ENCODE measurements at places on chromosomes 7 and 10.

DNA sequence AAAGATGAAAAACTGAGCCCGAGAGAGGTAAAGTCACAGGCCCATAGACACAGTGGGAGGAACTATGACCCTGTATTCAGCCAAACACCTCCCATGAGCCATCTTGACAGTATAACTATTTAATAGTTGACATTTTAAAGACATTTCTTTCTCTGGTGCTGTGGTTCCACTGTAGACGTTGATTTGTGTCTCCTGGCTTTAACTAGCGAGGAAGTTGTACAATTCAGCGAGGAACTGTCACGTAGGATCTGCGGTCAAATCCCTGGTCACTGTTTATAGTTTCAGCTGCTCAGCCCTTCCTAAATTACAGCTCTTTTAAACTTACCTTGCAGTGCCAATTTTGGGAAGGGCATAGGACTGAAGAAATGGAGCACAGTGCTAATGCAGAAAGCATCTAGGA, 7.1 kb upstream of the CELF2 start:
- DNase-seq: no peak

GRCh38 chr10:78764436-78764835, 304.3 kb upstream of the ZMIZ1 start:
- peak; percentile 54 for DNase-seq

- DNase-seq: no peak
Measured at GRCh38 chr7:85851571-85852193, 664.8 kb upstream of the SEMA3D start.

DNA sequence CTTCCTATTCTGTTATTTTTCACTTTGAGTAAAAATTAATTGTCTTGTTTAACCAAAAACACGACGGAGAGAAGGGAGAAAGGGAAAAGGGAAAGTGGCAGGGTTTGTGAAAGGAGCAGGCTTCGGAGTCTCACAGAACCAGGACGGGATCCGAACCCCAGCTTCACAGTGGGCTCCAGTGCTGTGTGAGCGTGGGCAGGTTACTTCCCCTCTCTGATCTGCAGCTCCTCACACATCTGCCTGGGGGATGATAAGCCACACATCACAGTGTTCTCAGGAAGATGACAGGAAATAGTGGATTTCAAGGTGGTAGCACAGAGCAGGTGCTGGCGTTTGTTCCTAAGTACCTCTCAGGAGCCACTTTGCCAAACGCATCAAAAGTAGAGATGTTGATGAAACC, 94.2 kb upstream of the GPR26 start:
- no peak for DNase-seq

DNA sequence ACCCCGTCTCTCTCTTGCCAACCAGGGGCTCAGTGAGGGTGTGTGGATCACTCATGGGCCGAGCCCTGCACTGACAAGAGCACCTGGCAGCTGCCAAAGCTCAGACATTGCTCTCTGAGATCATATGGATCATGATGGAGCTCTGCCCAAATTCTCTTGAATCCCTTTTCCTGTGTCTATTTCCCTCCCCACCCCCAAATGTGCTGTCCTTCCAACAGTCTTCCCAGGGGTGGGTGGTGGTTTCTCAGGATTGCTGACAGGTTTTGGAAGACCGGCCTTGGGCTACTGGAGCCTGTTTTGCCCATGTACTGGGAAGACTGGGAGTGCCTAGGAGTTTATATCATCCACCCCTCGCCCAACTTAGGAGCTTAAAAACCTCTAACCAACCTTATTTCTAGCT, 10.5 kb downstream of the ARHGAP22 start:
- DNase-seq: no peak

DNA sequence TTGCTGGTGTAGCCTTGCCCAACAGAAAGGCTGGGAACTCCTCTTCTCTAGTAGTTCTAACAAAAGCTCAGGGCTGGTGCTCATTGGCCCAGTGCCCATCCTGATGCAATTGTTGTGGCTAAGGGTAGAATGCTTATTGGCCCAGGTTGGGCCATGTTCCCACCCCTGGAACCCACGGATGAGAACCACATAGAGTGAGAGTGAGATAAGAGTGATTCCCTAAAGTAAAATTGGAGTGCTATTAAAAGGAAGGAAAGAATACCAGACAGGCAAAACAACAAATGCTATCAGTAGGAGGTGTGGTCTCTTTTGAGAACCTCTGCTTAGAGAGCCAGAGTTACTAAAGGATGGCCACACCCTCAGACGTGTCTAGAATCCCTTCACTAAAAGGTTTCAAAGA, 49.2 kb downstream of the LGI1 start:
- DNase-seq: no peak

GRCh38 chr7:112267944-112268691, 61.6 kb downstream of the ZNF277 start:
- DNase-seq: no peak

- DNase-seq: no peak
Measured at GRCh38 chr10:126880926-126881325, 24.3 kb upstream of the DOCK1 start.

GRCh38 chr7:100826514-100827329, 601 bp downstream of the EPHB4 start:
- DNase-seq: no peak

DNA sequence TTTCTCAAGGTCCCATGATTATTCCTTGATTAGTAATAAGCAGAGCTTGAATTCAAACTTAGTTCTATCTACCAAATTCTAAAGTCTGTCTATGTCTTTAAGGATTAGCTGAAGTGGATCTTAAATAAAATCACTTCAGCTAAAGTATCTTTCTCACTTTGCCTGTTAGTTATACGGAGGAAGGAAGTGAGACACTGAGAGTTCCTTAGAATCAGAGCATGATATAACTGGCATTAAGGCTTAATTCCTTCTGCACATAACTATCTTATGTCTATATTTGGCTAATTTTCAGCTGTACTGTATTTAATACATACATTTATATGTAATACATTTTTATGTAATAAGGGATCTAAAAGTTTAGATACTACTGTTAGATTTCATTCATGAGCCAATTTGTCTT, 491.1 kb upstream of the GHITM start:
- DNase-seq: no peak

DNA sequence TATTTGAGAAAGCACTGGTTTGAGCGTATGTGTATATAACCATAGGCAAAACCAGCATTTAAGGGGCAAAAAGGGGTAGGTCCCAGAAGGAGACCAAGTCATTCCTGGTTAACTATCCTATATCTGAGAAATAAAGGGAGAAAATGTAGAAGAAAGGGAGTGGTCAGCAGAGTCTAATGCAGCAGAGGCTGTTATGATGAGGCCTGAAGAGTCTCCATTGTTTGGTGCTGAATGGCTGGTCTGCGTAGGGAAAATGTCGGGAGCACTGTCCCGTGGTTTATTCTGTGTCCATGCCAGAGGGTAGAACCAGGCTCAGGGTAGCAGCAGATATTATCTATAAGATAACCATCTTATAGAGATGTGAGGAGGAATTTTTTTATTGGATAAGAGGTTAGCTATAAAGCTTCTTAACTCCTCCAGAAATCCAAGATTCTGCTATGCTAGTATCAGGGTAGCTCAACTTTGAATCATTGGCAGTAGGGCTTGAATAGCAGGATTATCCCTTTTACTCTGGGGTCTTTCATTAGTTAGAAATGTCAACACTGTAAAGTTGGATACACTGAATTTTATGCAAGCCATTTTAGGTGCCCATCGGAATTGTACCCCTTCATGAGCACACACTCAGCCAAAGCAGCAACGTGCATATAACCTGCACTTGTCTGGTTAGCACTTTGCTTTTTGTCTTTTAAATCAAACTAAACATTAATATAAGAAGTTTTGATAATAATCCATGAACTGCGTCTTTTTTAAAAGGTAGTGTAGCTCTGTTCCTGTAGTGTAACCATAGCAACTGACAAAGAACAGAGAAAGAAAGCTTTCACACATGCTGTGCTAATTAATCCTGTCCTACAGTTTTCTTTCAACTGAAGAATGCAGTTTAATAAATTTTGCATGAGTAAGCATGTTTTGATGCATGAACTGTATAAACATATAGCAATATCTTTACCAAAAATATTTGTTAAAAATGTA, 312.0 kb upstream of the FZD1 start:
- no peak for DNase-seq

DNA sequence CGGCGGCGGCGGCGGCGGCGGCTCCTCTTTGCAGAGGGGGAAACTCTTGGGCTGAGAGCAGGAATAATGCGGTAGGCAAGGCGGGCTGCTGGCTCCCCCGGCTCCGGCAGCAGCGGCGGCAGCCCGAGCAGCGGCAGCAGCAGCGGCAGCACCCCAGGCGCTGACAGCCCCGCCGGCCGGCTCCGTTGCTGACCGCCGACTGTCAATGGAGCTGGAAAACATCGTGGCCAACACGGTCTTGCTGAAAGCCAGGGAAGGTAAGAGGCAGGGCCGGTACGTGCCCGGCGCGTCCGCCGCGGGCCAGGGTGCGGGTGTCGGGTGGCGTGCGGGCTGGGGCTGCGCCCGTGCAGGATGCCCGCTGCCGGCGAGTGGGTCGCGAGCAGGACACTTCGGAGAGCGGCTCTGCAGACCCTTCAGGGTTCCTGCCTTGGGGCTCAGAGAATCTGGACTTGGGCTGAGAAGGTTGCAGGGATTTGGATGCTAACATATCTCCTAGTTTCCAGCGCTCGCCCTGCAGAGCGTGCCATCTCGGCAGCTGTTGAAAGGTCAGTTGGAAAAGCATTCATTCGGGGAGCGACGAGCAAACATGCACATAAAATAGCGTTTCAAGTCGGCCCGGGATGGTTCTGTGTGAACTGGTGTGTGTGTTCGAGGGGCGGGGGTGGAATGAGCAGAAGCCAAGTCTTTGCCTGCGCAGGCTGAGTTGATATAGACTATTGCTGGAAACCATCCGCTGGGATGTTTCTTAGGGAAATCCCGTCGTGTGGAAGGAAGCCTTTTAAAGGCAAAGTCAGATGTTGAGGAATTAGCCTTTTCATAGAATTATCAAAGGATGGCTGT, 562 bp downstream of the GRK5 start:
- DNase-seq: peak; percentile 16

GRCh38 chr7:16267953-16268820, 153.2 kb downstream of the CRPPA start:
- no peak for DNase-seq

- DNase-seq: peak; percentile 38
Measured at GRCh38 chr7:94266238-94266644, 128.5 kb upstream of the COL1A2 start.

DNA sequence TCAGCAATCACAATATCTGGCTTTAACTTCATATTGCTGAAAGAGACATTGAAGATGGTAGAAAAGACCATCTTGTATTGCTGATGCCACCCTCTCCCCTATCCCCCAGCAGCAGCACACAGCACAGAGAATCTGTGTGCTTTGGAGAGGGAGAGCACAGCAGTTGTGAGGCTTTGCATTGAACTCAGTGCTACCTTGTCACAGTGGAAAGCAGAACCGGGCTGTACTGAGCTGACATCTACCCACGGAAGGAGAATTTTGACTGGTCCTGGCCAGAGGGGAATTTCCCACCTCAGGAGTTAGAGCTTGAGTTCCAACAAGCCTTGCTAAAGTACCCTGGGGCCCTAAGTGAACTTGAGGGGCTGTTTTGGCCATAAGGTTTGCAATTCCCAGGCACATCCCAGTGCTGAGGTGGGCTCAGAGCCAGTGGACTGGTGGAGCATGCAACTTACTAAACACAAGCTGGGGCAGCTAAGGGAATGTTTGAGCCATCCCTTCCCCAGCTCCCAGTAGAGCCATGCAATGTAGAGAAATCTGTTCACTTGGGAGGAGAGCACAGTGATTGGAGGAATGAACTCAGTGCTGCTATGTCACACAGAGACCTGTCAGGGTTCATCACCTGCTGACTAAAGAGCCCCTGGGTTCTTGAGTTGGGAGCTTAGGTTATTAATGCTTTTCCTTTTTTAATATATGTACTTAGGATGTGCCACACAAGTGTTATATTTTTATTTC, 62.1 kb downstream of the OR13A1 start:
- DNase-seq: peak; percentile 72

DNA sequence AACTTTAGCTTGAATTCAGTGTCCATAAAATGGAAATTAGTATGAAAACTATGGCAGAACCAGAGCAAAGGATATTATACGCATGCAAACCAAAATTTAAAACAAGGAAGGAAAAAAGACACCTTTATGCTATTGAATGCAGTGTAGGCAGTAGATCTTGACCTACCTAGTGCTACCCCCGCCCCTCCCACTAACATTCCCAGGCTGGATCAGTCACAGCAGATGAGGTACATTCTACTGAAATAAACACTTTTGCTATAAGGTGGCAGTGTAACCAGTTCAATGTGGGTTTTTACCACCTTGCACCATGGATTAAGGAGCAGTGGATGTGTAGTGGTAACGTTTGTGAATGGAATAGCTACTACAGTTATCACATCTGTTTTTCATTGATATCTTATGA, 27.9 kb downstream of the SRI start:
- DNase-seq: no peak

- DNase-seq: no peak
Measured at GRCh38 chr10:19499291-19499770, 316.9 kb upstream of the PLXDC2 start.

DNA sequence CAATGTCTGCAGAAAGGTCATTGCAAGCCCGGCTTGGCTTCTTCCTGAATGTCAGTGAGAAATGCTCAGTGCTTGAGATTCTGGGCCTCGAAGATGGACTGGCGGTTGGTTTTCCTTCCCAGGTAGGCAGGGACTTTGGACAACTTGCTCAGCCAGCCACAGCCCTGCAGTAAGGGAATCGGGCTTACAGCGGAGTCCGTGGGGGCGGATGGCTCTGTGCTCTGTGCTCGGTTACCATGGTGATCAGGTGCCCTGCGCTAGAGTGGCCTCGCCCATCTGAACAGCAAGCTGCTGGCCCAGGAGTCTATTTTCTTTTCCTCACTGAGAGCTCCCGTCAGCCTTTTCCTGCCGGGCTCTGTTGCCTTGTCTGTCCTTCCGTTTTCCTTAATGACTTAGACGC, 77.8 kb upstream of the SH2B2 start:
- DNase-seq: no peak

DNA sequence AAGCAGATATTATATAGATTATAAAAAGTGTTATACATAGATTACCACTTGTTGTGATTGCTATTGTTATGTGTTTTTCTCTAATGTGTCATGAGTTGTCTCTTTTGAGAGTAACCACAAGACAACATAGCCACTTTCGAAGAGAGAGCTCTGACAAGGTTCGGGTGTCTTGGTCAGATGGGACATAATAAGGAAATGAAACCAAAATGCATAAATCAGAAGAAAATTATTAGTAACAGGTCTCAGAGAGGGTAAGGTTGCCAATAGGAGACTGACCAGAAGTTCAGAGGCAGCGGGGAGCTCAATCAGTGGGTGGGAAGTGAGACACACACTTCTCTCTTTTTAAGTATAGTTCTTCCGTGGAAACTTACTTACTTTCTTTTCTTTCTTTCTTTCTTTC, 639.2 kb upstream of the POT1 start:
- DNase-seq: peak; percentile 20

DNA sequence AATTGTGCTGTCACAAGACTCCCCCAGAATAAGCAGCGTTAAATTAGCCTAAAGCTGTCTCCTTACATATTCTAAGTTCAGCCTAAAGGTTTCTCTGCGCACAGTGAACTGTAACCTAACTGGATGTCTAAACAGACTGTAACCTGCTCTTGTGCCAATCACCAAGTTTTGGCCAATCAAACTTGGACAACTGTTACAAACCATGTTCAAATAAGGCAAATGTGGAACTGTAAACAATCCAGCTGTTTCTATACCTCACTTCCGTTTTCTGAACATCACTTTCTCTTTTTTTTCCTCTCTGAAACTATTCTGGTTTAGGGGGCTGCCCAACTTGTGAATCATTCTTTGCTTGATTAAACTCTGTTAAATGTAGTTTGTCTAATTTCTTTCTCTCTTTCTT, 252.2 kb upstream of the HABP2 start:
- peak; percentile 78 for DNase-seq

- DNase-seq: no peak
Measured at GRCh38 chr10:7605565-7606295, 61.0 kb downstream of the ITIH5 start.

GRCh38 chr7:24508316-24508715, 64.9 kb upstream of the PALS2 start:
- no peak for DNase-seq
